CD4-positive, alpha-beta T cell treated with Interleukin-17A for 1 hour (primary cell): ENCODE measurements at places on chromosomes 7 and 10.

DNA sequence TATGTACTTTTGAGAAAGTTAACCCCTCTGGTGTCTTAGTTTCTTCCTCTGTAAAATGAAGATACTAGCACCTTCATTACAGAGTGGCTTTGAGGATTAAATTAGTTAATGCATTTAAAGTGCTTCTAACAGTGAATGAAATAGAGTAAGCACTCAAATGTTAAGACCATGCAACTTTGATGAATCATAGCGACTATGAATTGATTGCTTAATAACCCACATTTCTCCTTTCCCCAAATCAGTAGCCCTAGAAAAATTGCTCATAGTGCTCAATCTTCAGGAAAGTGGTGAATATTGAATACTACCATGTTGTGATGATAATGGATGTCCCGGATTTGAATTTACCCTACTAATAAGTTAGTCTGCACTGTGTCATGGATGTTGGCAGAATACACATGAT is 48.1 kb downstream of the CD36 start:
- DNase-seq, result no peak

- no peak for DNase-seq
Observed at GRCh38 chr10:43605850-43606322, 352 bp upstream of the ZNF485 start.

GRCh38 chr7:127587663-127588018 is 570 bp upstream of the ARF5 start:
- DNase-seq, result no peak

DNA sequence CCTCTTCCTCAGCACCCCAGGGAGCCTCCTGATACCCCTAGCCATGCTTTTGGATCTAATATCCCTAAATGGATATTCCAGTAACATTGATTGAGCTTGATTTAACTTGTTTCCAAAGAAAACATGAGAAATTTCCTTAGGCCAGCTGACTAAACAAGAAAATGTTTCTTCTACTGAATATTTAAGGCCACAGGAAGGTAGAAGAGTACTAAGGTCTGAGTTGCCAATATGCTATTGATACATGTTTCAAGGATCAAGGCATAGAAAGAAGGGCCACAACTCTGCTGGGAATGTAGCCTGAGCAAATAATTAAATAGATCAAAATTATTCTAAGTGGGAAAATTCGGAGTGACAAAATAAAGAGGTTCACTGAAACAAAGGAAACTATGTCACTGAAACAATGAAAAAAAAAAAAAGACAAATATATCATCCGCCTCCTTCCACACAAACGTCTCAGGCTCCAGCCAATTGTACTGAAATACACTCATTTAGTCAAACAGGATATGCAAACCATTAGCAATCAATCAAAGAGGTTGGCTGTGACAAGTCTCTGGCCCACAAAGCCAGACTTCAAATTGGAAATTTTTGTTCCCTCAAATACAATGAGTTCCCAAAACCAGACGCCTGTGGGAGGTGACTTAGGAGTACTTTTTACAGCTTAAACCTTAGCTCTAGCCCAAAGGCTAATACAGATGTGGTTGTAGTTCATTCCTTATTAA is 396.2 kb downstream of the HTR7 start:
- DNase-seq, result no peak

DNA sequence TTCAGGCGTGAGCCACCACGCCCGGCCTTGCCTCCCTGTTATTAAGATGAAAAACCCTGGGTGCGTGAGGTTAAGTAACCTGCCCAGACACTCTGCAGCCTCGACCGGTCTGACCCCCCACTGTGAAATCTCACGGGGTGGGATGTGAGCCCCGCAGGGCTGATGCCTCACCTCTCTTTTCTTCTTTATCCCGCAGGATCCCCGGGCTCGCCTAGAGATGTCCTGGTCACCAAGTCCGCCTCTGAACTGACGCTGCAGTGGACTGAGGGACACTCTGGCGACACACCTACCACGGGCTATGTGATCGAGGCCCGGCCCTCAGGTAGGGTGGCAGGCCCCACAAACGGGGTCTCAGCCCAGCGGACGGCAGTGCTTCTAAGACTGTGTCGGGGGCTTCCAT is 461.1 kb upstream of the FOXK1 start:
- DNase-seq, result no peak

DNA sequence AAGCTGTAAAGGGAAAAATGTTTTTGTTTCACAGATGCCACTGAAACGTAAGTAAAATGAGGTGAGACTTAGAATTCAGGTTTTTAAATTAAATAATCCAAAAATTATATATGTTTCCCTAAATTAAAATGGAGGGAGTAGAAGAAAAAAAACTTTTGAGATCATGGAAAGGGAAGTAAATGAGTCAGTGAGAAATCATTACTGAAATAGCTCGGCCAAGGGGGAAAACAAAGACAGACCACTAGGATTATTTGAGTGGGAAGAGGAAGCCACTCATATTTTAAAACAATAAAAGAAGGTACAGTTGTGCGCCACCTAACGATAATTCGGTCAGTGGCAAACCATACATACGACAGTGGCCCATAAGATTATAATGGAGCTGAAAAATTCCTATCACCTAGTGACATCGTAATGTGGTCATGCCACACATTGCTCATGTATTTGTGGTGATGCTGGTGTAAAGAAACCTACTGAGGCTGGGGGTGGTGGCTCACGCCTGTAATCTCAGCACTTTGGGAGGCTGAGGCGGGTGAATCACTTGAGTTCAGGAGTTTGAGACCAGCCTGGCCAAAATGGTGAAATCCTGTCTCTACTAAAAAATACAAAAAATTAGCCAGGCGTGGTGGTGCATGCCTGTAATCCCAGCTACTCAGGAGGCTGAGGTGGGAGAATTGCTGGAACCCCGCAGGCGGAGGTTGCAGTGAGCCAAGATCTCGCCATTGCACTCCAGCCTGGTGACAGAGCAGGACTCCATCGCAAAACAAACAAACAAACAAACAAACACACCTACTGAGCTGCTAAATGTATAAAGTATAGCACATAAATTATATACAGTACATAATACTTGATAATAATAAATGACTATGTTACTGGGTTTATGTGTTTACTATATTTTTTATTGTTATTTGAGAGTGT is 64.7 kb downstream of the MKX start:
- no peak for DNase-seq
